ENCODE measurements at places on chromosomes 2 and 18.
A peak's percentile ranks its signal among the peaks of the same experiment; 100 is the strongest.

DNA sequence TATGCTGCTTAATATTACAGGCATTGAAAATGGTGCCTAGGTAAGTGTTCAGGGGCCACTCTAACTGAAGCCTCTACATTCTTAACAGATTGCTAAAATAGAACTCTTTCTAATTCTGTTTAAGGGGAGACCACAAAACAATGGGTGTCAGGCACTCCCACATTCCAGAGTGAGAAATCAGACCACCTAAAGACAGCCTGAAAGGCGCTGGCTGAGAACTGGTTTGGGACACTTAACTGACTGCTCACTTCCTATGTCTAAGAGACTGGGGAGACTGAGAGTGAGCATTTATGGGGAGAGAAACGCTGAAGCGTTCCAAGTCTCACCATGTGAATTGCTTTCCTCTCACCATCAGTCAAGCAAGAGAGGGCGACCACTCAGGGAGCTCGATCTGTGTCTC, 108.8 kb upstream of the ITGB6 start:
- peak; percentile 85 for DNase-seq

DNA sequence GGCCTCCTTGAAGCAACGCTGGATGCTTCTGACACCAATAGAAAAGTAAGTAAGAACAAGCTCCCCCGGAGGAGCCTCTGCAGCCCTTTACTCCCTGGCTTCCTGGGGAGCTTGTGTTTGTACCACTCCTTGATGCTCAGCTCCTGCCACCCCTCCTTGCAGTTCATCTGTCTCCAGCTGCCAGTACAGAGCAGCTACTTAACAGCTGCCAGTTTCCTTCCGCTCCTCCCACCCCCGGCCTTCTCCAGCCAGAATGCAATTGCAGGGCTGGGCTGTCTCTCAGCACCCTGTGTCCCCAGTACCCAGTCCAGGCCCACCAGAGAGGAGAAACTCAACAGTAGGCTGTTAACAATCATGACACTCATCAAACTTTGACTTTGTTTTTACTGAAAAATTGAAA, 109.4 kb downstream of the AOX1 start:
- DNase-seq: no peak

- no peak for DNase-seq
Observed at GRCh38 chr2:16020389-16021008, 80.1 kb downstream of the MYCN start.

DNA sequence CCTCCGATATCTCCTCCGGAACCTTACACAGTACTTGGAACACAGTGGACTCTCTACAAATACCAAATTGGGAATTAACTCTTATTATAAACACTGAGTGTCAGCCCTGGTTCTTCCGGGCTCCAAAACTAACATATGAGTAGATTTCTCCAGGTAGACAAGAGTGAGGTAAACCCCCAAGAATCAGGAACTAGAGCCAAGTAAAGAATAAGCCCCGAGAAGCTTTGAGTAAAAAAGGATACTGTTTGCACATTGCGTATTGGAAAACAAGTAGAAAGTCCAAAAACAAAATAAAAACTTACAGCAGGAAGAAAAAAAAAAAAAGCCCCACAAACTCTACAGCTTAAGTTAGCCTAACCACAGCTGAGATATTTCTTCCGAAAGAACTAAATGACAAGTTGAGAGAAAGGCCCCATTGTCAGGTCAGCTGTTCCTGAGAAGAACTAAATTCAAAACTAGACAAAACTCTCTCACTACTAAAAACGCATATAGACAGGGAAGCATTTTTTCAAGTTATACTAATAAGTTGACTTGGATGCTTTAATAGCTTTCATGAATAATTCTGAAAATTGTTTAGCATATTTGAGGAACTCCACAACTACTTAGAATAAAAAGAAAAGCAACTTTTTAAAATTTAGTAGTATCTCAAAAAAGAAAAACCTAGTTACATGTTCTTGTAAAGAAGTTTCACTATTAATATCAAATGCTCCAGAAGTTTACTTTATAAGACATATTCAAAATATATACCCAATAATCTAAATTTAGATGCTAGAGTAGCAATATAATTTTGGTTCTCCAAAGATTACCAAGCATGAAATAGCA, 4.3 kb upstream of the HAAO start:
- DNase-seq: no peak

DNA sequence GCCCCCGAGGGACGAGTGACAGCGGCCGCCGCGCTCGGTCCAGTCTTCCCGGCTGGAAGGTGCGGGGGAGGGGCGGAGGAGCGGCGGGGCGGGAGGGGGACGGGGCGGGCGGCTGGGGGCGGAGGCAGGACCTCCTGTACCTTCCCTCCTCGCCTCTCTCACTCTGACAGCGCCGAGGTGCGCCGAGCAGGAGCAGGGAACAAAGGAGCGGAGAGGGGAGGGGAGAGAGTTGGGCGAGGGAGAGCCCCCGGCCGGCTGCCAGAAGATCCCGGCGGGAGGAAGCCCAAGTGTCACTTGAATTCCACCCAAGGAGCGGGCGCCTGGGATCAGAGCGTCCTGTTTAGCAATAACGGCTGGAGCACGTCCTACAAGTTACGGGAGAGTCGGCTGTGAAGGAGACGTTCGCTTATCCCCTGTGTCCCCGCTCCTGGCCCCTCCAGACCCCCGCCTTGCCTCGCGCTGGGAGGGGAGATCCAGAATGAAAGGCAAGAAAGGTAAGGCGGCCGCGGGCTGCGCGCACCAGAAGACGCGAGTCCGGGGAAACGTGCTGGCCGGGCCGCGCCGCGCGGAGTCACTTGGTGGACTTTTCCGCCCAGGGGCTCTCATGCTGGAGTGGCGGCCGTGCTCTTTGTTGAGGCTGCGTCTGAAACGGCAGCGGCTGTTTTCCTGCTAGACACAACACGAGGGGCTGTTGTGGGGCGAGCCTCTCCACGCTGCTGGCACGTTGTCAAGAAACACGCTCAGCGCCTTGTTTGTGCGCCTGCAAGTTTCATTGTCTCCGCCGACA, at the start of gene TGIF1:
Gene TGIF1, plus strand, starts transcription at position 161 of the 787 bp plus-strand sequence. Its CDS starts 318 bp downstream, at position 479.
- peak; percentile 86 for DNase-seq

All from iris pigment epithelial cell (primary cell).